Inflammatory macrophage (primary cell): ENCODE measurements at places on chromosomes 11 and 22.
A peak's percentile ranks its signal among the peaks of the same experiment; 100 is the strongest.

DNA sequence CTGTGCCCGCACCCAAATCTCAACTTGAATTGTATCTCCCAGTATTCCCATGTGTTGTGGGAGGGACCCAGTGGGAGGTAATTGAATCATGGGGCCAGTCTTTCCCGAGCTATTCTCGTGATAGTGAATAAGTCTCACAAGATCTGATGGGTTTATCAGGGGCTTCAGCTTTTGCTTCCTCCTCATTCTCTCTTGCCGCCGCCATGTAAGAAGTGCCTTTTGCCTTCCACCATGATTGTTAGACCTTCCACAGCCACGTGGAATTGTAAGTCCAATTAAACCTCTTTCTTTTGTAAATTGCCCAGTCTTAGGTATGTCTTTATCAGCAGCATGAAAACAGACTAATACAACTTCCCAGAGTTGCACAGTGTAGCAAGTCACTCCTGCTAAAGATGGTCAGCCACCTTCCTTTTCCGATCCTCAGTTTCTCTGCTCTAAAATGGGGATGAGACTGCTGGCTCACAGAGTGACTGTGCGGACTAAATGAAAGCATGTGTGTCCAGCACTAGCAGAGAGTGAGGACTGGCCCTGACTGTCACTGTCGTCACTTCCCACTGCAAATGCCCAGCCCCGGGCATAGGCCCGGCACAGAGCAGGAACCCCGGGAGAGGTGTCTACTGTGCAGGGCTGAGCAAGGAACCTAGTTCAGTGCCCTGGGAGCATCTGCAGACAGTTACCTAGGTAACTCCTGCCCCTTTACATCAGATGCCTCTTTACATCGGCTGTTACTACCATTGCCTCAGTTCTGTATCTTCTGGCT is 9.5 kb downstream of the TSKU start:
- no peak for DNase-seq

GRCh38 chr11:3368199-3368598 is 10.7 kb downstream of the ZNF195 start:
- no peak for DNase-seq

DNA sequence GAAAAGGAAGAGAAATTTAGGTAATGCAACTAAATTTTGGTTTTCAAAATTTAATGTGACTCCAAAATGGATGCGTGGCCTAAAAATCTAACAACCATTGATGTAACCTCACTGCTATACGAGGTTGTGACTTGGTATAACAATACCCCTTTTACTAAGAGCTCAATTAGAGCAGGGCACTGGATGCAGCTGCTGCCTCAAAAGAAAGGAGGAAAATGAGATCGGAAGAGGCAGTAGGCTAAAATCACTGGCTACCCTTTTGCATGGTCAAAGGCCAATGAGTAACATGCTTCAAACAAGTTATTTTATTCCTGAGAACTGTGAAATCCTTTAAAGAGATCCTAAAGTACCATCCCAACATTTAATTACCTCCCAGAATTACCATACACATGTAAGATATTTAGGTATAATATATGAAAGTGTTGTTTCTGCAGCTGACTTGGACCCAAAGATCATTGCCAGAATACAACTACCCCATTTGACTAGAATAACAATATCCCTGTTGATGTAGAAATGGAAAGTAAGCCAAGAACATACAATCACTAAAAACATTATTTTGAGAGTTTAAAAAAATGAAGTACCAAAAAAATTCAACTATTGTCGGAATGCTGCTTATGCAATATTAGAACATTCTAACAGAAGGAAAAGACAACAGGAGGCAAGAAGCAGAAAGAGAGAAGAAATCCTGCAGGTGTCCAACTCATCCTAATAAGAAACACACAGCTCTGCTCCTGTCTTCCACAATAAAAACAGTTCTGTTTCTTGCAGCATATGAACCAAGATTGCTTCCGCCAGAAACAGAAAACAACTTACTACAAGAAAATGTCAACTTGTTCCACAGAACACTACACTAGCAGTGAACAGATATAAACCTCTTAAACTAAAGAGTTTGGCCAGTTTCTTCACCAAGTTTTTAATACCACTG is 15.0 kb downstream of the SIK3 start:
- DNase-seq, result no peak

GRCh38 chr11:844693-845644 is 2.3 kb downstream of the TSPAN4 start:
- peak; percentile 52 for DNase-seq

- no peak for DNase-seq
These were observed 46.6 kb upstream of the WNT7B start for GRCh38 chr22:46023558-46023981.

- no peak for DNase-seq
These were observed 4.0 kb downstream of the OR52E6 start for GRCh38 chr11:5837695-5838094.

- DNase-seq, result no peak
These were observed 49.8 kb downstream of the FEZ1 start for GRCh38 chr11:125446279-125446678.

DNA sequence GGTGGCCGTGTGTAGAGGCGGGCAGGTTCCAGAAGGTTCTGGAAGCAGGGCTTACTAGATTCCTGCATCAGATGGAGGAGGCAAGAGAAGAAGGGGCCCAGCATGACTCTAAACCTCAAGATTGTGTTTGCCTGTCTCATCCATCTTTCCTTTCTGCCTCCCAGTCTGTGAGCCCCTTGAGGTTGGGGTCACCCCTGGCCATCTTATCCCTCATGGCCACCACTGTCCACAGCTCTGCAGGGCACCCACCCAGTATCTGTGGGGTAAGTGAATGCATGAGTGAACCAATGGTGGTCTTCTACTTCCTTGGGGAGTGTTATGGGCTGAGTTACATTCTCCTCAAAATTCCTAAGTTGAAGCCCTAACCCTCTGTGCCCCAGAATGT is 79.3 kb downstream of the MYEOV start:
- no peak for DNase-seq

- no peak for DNase-seq
These were observed 606.8 kb downstream of the NTM start for GRCh38 chr11:131977231-131977630.

DNA sequence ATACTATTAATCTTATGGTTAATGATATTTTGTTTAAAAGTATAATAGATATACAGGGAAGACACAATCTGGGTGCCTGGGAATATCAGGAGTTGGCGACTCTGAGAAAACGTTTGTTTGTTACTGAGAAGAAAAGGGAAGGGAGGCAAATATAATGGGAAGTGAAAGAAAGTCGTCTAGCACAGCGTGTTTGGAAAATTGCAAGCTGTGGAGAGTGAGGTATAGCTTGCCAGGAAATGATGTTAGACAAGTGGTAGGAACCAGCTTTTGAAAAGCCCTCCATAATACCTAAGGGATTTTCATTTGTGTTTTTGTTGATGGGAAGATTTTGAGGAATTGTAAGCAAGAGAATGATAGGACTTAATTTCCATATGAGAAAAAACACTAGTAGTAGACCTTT is 322.2 kb downstream of the LUZP2 start:
- peak; percentile 48 for DNase-seq

DNA sequence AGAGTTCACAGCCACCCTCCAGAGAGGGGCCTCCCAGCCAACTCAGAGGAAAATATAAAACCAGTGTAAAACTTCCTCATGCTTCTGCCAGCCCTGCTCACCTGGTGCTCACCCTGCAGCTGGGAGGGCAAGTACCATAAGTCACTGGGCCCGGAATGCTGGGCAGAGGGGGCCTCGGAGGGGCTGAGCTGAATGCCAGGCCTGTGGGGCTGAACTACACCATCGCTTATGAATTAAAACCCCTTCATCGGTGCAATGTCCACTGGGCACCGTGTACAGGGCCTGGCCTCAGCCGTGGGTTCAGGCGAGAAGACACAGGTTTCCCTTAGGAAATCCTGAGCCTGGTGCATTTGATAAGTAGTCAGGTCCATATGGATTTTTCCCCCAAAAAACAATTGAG is 828.6 kb downstream of the TBC1D22A start:
- no peak for DNase-seq

- DNase-seq, result no peak
These were observed 165.2 kb downstream of the PGR start for GRCh38 chr11:100964435-100964834.

DNA sequence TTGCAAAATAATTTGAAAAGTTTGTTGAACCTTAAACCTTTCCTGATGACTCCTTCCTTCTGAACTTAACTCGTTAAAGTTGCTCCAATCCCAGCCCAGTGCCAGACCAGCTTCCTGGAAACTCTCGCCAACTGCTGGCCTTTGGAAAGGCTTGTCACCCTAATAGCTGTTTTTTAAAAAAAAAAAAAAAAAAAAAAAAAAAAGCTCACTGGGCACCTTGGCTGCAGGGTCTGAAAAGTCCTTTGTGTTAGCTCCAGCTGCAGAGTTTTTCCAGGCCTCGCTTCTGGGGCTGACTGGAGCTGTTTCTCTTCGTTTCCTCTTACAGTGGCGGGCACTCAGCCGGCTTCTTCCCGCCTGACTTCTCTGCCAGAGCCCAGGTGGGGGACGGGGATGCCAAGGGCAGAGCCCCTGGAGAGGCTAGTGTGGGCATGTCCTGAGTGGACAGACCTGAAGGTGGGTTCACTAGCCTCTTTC is 25.1 kb downstream of the KCNQ1OT1 start:
- no peak for DNase-seq

GRCh38 chr22:47588578-47588960 is 826.1 kb downstream of the TBC1D22A start:
- DNase-seq, result no peak

GRCh38 chr11:59552844-59553243 is 41.5 kb downstream of the OR4D9 start:
- DNase-seq, result no peak

GRCh38 chr22:37243402-37244113 is 511 bp downstream of the RAC2 start:
- peak; percentile 55 for DNase-seq

- DNase-seq, result peak; percentile 8
These were observed 575 bp downstream of the DUSP18 start for GRCh38 chr22:30667107-30667493.

DNA sequence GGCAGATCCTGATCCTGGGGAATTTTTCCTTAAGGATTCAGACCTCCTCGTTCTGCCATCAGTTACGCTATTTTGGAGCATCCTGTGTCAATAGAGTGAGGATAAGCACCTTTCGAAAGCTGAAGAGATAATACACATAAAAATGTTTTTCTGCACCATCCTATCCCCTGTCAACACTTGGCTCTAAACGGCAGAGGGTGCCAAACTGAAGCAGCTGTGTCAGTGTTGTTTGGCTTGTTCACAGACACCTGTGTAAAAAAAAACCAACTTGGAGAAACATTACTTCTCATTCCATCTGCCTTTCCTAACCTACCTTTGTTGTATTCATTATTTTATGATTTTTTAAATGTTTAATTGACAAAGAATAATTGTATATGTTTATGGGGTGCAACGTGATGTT is 417.0 kb upstream of the DDI1 start:
- no peak for DNase-seq

DNA sequence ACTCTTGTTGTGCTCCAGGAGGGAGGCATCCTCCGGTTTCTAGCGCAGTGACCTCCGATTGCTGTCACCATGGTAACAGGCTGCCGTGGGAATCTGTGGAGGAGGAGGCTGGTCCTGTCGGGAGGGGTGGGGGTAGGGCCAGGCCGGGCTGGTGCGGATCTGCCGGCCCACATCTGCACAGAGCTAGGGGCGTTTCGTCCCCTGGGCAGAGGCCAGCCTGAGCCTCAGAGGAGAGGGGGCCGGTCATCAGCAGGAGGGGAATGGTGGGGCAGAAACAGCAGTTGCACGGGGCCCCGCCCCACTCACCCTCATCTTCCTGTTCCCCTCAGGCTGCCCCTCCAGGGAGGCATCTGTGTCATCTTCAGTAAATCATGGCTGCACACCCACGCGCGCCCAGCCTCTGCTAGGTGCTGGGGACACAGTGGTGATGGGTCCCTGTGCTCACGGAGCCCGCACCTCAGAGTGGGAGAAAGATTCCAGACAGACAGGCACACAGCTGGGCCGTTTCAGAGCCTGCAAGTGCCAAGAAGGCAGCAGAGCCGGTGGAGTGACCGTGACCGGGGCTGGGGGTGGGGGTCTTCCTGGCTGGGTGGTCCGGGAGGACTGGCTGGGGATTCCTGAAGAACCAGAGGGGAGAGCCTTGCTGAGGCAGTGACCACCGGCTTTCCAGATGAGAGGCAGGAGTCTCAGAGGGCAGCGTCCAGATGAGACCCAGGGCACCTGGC is 120.5 kb downstream of the CACNA1I start:
- no peak for DNase-seq

DNA sequence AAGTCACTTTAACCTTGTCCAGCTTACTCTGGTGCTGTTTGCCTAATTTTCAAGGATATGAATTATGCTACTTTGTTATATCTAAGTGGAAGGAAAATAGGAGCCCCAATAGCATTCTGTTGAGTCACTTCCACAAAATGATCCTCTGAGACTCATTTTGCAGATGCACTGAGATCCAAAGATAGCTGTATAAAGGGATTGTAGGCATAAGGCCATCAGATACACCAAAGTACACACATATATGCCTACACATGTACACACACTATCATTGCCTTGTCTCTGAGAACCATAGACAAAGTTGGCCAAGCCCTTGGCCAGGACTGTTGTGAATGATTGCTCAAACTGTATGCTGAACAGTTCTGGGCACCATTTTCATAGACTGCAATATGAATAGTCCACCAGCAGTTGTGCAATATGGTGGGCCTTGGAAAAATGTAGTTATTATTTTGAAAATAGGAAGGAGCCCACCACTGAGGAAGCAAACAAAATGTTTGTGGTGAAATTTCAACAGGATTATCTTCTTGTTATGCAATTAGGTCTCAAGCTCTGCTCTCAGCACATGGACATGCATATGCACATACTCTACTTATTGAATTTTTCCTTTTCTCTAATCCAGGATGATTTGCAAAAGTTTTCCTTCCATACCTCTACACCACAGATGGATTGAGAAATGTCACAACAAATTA is 186.0 kb upstream of the CTSC start:
- DNase-seq, result peak; percentile 23

- DNase-seq, result peak; percentile 51
These were observed 58.2 kb downstream of the ACER3 start for GRCh38 chr11:76918941-76919386.

GRCh38 chr11:116473206-116473769 is 299.5 kb downstream of the BUD13 start:
- DNase-seq, result no peak

GRCh38 chr11:44755556-44756523 is 29.1 kb downstream of the TSPAN18 start:
- no peak for DNase-seq

- no peak for DNase-seq
These were observed 47.3 kb downstream of the PPP2R1B start for GRCh38 chr11:111718859-111719258.
